ENCODE measurements at places on chromosomes 4 and X. TPM values are rescaled to one million over a fixed set of nuclear protein-coding genes. Genes with fewer than 3 reads are reported as not detected.

The PGAM4 gene
- total RNA-seq: not detected

The CLTRN gene
- under 0.01 TPM for total RNA-seq

The CCKAR gene
- total RNA-seq: 0.13 TPM

The CT55 gene
- total RNA-seq: not detected

The RENBP gene
- 18.8 TPM for total RNA-seq
